ENCODE measurements at places on chromosomes 2 and 18.

DNA sequence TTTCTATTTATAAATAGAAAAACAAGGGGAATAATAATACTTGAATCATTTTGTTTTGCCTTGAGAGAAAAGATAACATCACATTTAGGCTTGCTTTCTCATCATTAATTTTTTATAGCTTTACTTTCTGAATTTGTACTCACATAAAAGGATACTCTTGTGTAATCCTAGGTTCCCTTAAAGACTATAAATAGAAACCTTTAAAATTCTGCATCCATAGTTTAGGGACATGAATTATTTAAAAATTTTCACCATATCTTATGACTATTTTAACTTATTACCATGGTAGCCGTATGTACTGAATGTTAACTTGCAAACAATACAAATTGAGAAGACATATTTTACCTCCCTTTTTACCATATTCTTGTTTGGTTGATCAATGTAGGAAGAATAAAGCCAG lies 143.5 kb upstream of the CWC22 start:
- DNase-seq = no peak

DNA sequence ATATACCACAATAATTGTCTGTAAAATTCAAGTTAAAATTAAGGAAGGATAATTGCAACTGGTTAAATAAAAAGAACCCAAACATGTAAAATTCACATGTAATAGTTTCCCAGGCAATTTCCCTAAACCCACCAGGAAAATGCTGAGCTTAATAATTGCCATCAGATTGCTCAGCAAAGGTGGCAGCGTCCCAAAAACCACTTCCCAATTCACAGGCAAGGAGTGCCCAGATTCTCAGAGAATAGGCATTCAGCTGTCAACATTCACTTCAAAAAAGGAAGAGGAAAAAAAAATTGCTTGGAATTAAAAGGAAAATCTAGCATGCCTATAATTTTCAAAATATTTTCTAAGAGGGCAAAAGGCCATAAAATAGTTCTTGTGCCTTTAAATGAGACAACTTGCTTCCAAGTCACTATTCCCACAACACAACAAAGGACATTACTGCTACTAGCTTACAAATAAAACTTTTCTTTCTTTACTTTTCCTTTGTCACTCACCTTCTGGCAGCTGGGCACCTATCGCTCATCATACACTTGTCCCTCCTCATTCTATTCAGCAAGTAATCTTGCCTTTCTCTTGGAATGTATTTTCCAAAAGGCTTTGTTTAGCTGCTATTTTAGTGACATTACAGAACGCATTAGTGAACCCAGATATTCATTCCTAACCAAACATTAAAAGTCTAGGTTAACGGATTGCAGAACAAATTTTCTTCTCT lies 15.2 kb downstream of the SRBD1 start:
- DNase-seq = no peak

DNA sequence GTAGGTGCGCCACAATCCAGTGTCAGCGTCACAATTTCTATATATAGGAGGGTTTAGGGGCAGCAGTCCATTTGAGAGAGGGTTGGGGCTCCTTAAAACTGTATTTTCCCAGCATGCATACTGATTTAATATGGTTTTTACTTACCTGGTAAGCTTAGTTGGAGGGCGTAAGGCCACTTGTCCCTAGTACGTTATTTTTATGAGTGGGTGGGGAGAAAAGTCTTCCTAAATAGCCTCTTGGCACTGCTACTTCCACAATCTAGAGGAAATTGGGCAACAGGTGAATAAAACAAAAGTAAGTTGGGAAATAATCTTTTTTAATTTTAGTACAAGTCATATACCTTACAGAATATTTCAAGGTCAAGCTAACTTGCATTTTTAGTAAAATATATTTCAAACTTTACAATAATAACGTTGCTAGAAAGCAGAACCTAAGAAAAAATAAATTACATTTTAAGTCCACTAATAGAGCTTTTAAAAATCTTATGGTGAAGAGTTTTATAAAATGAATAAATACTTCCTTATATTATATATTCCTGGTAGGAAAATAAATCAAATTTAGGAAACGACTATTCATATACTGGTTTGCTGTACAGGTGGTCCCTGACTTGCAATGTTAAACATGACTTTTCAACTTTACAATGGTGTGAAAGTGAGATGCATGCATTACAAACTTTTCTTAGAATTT lies 20.9 kb downstream of the DHRS9 start:
- no peak for DNase-seq

- no peak for DNase-seq
Observed at GRCh38 chr18:79890674-79891073, 60.8 kb downstream of the SLC66A2 start.

- DNase-seq = peak; percentile 67
Observed at GRCh38 chr2:28390241-28390745, 2.4 kb upstream of the FOSL2 start.

GRCh38 chr2:238055841-238056240 lies 5.0 kb upstream of the SCLY start:
- DNase-seq = no peak

- no peak for DNase-seq
Observed at GRCh38 chr2:150806336-150806735, 318.9 kb upstream of the RND3 start.

DNA sequence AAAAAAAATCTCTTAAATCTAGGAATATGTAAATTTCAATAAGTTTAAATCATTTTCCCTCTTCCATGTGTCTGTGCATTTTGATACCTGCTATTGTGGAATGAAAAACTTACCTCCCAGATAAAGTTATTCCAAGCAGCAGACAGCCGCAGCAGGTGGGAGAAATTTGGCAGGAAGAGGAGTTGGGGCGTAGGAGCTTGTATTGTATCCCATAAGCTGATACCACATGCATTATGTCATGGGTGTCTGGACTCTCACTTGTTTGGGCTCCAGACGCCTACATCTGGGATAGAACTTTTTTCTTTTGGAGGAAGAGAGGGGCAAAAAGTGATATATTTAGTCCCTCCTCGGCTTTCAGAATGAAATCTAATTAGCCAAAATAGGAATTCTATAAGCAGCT lies 59.3 kb upstream of the TCF4 start:
- DNase-seq = no peak

GRCh38 chr2:46643493-46643892 lies 164.1 kb downstream of the TMEM247 start:
- no peak for DNase-seq

- no peak for DNase-seq
Observed at GRCh38 chr2:133062931-133063665, 393.1 kb upstream of the LYPD1 start.

GRCh38 chr2:47640356-47640755 lies 142.6 kb upstream of the MSH6 start:
- DNase-seq = no peak

GRCh38 chr2:114789989-114790388 lies 347.5 kb downstream of the DPP10 start:
- DNase-seq = no peak

DNA sequence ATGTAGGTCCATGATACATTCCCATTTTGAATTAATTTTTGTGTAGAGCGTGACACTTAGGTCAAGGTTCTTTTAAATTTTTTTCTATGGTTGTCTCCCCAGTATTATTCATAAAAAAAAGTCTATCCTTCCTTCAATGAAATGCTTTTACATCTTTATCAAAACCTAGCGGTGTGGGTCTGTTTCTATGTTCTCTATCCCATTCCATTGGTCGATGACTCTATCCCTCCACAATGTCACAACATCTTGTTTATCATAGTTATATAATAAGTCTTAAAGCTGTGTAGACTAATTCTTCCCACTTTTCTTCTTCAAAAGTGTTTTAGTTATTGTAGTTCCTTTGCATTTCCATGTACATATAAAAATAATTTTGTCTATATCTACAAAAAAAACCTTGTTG lies 47.2 kb upstream of the GPR17 start:
- DNase-seq = no peak

- DNase-seq = no peak
Observed at GRCh38 chr2:165518611-165519010, 49.1 kb downstream of the CSRNP3 start.

GRCh38 chr2:186523791-186524190 lies 37.7 kb downstream of the ZC3H15 start:
- no peak for DNase-seq

- DNase-seq = no peak
Observed at GRCh38 chr18:29540548-29540947, 1363.6 kb upstream of the CDH2 start.

- DNase-seq = no peak
Observed at GRCh38 chr2:62785216-62785615, 79.7 kb downstream of the EHBP1 start.

DNA sequence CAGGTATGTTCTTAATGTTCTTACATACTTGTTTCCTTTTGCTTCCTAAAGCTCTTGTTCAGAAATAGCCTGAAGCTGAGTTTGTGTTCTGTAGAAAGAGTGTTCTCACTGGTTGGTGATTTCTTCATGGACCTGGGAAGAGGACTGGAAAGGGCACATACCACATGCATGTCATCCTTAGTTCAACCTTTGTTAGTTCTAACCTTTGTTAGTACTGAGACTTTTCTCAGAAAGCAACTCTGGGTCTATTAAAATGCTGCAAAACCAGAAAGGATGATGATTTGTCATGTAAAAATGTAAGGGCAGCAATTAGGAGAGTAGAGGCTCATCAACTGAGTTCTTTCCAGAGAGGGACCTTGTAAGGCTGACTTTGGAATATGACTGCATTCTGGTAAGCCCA lies 2.5 kb upstream of the FAP start:
- no peak for DNase-seq

- DNase-seq = no peak
Observed at GRCh38 chr2:45343251-45344017, 267.6 kb downstream of the SRBD1 start.

GRCh38 chr2:44936715-44937687 lies 4.5 kb upstream of the SIX3 start:
- no peak for DNase-seq
